ENCODE measurements at places on chromosomes 1 and 21.

DNA sequence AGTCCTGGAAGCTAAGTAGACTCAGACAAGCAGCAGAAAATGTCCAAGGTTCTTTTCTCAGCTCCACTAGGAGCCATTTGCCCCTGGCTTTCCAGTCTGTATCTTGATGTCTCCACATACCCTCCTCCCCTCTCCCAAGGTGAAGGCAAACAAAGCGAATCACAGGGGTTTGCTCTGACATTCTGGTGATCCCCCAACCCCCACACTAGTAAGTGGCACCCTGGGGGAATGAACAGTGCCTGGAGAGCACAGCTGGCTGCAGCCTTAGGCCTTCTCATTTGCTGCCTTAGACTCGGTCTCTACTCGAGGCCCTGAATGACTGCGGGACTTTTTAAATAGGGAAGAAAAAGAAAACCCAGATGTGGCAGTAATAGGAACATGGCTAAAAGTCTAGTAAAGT is 15.3 kb downstream of the ERI3 start:
- no peak for DNase-seq

GRCh38 chr1:231190456-231190855 is 28.6 kb downstream of the TRIM67 start:
- no peak for DNase-seq

GRCh38 chr1:216711712-216712111 is 11.5 kb downstream of the ESRRG start:
- DNase-seq: no peak

GRCh38 chr1:188023206-188023605 is 1194.5 kb downstream of the PLA2G4A start:
- no peak for DNase-seq

DNA sequence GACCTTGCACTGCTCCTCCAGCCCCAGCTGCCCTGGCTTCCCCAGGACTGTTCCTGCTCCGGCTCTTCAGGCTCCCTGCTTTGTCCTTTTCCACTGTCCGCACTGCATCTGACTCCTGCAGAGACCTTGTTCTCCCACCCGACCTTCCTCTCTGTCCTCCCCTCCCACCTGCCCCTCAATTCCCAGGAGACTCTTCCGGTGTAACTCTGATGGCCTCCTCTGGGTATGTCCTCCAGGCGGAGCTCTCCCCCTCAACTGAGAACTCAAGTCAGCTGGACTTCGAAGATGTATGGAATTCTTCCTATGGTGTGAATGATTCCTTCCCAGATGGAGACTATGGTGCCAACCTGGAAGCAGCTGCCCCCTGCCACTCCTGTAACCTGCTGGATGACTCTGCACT is 550 bp downstream of the ACKR1 start:
- no peak for DNase-seq

- no peak for DNase-seq
These were observed 294.8 kb downstream of the PCP4 start for GRCh38 chr21:40162075-40162474.

GRCh38 chr1:99228153-99228552 is 36.1 kb upstream of the PLPPR4 start:
- no peak for DNase-seq

- no peak for DNase-seq
These were observed 33.1 kb upstream of the FOXO6 start for GRCh38 chr1:41328001-41328615.

GRCh38 chr1:247007511-247008405 is at the start of gene ZNF695:
ZNF695 (minus strand) TSS chr1:247008057; CDS start chr1:247007908, 149 bp downstream.
- peak; percentile 77 for DNase-seq

- DNase-seq: no peak
These were observed 1.7 kb downstream of the KHDC4 start for GRCh38 chr1:155932487-155932886.

GRCh38 chr1:87104140-87104539 is 189.7 kb downstream of the HS2ST1 start:
- DNase-seq: no peak

DNA sequence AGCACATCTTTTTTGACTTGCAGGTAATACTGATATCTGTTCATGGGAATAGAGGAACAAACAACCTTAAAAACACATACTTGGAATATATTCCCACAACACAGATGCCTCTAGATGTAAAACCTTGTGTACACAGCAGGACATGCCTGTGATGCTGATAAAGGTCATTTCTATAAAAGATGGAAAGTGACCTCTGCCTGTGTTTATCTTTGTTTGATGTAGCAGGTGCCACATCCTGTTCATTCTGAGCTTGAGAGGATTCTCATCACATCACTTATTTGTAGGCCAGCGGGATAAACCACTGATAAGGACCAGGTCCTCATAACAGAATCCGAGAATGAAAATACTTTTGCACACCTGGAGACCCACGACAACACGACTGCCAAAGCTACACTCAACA is 133.7 kb downstream of the SMYD2 start:
- no peak for DNase-seq

GRCh38 chr21:29233256-29233546 is 65.5 kb upstream of the BACH1 start:
- no peak for DNase-seq

GRCh38 chr21:37146320-37147235 is 73.5 kb downstream of the TTC3 start:
- no peak for DNase-seq

- no peak for DNase-seq
These were observed 71.9 kb downstream of the SMYD2 start for GRCh38 chr1:214352838-214353237.

DNA sequence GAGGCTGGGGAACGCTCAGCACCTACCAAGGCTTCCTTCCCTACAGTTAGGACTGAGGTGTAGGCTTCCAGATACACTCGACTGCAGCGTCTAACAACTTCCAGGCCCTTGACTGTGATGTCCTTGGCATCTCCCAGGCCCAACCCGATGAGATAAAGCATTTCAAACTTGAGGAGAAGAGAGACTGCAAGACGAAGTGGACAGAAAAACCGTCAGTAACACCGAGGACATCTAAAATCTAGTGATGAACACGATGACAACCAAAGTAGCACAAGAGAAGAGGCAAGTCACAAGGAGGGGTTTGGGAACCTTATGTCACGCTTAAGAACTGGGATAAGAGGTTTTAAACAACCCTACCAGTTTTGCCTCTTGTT is 314 bp downstream of the DPH5 start:
- no peak for DNase-seq

- DNase-seq: no peak
These were observed 50.1 kb downstream of the SSBP3 start for GRCh38 chr1:54355931-54356679.

DNA sequence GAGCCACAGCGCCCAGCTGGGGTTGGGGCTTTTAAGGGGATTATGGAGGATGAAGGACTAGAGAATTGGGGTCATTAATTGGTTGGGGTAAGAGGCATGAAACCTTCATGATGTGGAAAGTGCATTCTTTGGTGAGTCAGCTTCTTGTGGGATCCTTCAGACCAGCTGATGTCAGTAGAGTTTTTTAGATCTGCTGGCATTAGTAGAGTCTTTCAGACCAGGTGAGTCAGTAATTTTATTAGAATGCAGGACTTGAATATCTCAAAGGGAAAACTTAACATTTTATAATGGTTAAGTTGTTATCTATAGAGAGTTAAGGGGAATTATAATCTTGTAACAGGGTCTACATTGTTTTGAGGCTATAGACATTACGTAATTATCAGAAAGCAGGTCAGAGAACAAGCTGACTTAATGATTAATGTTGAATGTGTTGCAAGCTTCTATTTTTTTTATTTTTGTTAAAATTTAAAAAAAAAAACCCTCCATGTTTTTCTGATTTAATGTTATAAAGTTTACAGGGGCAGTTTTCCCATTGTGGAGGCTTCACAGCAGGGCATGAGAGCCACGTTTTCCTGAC is 160.9 kb upstream of the FMN2 start:
- no peak for DNase-seq

GRCh38 chr1:110048923-110049601 is 14.6 kb downstream of the STRIP1 start:
- no peak for DNase-seq

DNA sequence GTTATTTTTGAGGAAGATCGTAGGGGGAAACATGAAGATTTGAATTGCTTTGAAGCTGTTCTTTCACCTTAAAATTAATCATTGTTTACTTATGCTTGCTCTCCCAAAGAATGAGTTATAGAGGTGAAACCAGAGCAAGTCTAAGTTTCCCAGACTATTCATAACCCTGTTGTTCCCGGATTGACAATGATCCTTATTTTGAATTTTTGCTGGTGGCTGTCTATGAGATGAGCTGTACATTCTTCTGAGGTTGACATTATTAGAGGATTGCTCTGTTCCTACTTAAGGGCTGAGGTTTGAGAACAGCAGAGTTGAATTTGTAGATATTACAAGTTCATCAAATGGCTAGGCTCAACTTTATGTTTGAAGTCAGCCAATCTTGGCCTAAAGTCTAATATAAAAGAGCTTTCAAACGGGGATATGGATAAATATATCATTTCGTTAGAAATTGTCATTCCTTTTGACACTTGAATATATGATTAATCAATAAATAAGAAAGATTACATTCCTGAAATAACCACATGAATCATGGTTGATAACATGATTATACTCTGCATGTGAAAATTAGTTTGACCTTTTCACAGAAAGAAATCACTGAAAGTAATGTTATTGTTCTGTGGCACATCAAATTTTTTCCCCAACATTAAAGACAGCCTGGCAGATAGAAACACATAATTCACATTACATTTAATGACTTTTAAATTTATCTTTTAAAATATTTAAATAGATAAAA is 19.1 kb upstream of the PDE4B start:
- no peak for DNase-seq

- DNase-seq: no peak
These were observed 90.5 kb downstream of the LIPI start for GRCh38 chr21:14120091-14120734.

DNA sequence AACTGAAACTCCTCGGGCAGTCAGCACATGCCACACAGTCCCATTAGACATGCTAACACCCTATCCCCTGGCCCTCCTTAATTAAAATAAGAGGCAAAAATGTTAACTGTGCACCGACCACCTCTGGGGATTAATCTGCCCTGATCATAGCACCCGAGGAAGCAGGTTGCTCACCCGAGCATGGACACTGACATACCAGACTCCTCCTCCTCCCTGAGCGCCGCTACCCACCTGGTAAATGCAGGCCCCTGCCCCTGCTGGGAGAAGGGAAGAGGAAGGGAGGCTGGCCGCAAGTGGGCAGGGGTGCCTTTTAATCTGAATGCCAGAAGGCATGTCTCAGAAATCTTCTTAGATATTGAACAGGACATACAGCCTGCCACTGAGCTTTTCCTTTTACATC is 360.9 kb downstream of the RRAGC start:
- no peak for DNase-seq

DNA sequence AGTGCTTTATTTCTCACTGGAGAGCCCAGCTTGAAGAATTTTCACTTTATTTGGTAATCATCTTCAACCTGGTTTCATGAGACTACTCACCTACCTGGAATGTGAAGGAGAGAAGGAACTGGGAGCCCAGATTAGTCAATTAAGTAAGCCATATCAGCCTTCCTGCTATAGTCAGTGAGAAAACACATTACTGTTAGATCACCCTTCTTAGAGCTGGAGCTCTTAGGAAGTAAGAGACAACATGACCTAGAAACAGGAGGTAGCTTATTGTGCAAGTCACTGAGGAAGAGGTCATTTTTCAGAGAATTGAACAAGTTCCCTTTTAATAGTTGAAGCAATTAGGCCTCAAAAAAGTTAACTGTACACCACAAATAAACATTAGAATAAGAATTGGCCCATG is 49.2 kb upstream of the TEKT2 start:
- no peak for DNase-seq

- peak; percentile 74 for DNase-seq
These were observed 16.4 kb downstream of the ARHGEF2 start for GRCh38 chr1:155961937-155962336.

GRCh38 chr1:18328803-18329202 is 151.9 kb upstream of the KLHDC7A start:
- DNase-seq: no peak

DNA sequence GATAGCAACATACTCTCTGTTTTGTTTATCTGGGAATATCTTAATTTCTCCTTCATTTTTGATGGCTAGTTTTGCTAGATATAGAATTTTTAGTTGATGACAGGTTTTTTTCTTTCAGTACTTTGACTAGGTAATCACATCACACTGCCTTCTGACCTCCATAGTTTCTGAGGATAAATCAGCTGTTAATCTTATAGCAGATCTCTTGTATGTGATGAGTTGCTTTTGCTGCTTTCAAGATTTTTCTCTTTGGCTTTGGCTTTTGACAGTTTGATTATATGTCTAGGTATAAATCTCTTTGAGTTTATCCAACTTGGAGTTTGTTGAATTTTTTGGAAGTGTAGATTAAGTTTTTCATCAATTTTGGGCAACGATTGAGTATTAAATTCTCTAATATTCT is 142.6 kb downstream of the ZNF644 start:
- DNase-seq: no peak

DNA sequence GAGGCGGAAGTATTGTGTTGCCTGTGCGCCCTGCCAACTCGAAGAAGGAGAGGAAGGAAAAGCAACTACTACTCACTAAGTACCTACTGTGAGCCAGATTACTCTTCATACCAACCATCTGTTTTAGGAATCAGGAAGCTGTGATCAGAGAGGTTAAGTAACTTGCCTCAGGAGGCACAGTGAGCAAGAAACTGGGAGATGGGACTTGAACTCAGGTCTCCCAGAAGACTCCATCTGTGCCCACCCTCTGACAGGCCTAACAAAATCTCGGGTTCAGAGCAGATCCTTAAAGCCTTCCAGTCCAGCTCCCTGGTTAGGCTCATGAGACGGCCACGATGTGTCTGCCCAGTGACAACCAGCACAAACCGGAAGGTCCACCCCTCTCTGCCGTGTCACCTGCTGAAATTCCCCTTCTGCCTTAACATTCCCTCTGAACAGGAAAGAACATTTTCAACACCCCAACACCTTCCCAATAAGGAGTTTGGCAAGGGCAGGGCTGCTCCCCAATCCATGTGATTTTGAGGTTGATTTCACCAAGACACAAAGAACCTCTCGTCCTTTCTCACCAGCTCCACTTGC is 230.1 kb downstream of the TOMM20 start:
- no peak for DNase-seq

GRCh38 chr1:74053407-74053806 is 144.6 kb downstream of the LRRIQ3 start:
- DNase-seq: no peak

DNA sequence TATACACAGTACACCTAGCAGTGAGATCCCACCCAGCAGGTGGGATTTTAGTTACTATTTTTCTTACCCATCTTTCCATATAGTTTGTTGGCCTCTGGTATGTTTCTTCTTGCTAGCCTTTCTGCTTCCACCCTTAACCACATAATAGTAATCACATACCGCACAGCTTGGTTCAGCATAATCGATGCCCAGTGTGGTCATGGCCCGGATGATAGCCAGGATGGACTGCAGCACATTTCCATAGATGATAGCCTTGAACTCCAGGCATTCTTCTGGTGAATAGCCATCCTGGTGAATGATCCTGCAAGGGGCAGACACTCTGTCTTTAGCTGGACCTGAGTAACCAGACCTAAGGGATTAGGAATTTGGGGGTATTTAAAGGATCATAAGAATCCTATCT is 9.5 kb downstream of the GNAT2 start:
- DNase-seq: no peak

GRCh38 chr1:200893411-200893901 is 1.2 kb upstream of the INAVA start:
- DNase-seq: no peak

Data from AG09319 (cell line).